ENCODE measurements at places on chromosomes 2 and 18. TPM values are rescaled to one million over a fixed set of nuclear protein-coding genes. Genes with fewer than 3 reads are reported as not detected.

Gene SERPINB12
- not detected for total RNA-seq

Gene C2orf66
- not detected for total RNA-seq

Gene ATP6V1C2
- total RNA-seq: 0.48 TPM

Gene STEAP3
- total RNA-seq: 23.3 TPM

Gene GPR55
- 16.1 TPM for total RNA-seq

Gene ANO7
- 89.4 TPM for total RNA-seq

Gene BOK
- total RNA-seq: 84.2 TPM

Gene SPAG16
- 30.8 TPM for total RNA-seq

- DNase-seq: no peak
Measured at GRCh38 chr2:19035238-19035637, 323.2 kb downstream of the OSR1 start.

DNA sequence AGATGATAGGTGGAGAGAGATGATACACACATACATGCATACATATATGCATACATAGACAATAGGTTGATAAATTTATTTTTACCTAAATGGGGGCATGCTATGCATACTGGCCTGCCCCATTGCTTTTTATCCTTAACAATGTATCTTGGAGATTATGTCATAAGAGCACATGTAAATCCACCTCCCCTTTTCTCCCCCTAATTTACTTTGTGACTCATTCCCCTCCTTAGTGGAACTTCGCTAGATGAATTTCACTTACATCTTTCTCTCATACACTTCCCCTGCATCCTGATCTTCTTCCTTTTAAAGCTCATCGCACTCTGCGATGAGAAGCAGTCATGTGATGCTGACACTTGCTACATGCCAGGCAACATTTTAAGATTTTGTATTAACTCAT, 223.6 kb downstream of the C1D start:
- no peak for DNase-seq

DNA sequence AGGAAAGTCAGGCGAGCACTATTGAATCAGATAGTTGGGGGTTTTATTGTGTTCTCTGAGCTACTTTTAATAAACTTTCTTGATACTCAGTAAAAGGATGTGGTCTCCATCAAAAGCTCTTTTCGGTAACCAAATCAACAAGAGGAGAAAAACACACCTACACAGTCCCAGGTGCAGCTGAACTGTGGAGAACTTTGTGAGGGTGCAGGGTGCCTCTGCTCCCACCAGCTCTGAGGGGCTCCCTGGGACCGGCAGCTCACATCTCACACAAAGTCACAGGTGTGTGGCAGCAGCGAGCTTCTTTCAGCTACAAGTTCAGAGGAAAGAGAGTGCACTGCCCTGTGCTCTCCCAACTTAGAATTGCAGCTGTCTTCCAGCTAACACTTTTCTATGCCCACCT, 650.4 kb downstream of the RNF144A start:
- peak; percentile 18 for DNase-seq

- no peak for DNase-seq
Measured at GRCh38 chr2:77161009-77161408, 361.2 kb downstream of the LRRTM4 start.

GRCh38 chr2:122480501-122481243, 725.2 kb downstream of the TSN start:
- DNase-seq: no peak

- DNase-seq: no peak
Measured at GRCh38 chr18:44590956-44591670, 89.6 kb upstream of the SETBP1 start.

GRCh38 chr2:31933066-31933465, 77.7 kb downstream of the MEMO1 start:
- DNase-seq: no peak

DNA sequence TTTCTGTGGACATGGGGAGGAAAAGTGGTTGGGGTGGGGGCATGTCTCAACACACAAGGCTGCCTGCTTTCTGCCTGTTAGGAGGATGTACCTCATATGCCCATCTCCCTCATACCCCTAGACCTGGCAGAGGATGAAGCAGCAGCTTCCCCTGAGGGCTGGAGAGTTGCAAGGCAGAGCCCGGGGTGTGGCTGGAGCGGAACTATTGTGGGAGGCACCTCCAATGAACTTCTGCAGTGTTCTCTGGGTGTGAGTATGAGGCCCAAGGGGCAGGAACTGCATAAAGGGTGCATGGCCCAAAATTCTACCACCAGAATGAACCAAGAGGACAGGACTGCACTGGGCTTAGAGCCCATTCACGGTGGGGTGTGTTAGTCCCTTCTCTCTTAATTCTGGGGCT, 296.3 kb upstream of the SIX2 start:
- DNase-seq: no peak

DNA sequence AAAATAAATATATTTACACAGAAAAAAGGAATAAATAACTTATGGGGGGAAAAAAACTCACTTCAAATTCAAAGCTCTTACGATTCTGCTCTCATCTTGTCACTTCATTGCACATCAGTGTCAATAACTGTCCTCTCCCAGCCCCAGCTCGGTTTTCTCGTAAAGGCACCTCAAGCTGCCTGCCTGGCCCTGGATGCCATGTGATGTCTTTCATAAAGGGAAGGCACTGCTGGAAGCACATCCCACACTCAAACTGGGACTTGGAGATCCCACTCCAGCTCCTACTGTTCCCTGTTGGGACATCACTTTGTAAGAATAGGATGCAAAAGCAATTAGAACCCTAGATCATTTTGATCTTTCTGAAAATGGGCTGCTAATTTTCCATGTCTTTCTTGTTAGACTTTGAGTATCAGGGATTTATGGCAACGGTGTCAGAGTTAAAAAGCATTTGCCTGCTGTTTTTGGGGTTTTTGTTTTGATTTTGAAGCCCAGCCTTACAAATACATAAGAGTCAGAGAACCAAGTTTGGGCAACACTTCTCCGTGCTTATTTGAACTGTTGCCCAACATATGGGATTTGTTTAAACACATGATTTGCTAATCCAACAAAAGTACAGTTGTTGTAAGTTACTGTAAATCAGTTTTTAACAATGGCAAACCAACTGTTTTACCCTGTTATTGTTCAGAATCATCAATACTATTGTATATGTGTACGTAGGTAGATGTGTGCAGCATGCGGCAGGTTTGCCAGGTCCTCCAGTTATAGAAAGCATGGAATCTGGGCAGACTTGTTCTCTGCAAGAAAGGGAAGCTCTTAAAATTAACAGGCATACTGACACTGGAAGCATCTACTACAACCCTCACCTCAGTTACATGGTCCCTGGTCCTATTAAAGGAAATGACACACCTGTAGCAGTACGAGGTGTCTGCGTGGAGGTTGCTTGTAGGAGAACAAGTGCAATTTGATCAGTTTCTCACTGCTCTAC, 20.6 kb downstream of the SERTAD2 start:
- no peak for DNase-seq

DNA sequence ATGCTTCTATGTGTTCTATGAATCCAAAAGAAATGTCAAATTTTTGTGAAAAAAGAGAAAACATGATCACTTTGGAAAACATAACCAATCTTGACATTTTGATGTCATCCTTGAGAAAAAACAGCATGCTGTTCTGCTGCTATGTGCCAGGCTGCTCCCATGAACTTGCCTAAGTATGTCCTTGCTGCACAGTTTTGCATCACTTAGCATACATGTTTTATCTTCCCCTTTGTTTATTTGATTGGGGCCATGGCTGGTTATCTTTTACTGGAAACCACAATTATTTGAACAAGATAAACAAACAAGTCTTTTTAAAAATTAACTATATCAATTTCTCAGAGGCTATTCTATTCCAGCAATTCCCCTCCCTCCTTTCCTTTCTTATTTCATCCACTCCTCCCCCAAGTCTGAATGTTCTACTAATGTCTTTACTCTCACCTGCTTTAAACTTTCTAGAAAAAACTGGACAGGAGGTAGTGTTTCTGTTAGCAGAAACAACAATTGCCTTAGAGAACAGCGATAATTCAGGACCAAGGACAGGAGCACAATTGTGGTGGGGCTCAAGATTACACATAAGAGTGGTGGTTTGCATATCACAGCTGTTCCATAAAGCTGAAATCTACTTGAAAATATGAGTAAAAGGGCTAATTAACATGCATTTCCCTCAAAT, 6.7 kb downstream of the AOX1 start:
- no peak for DNase-seq

- DNase-seq: peak; percentile 85
Measured at GRCh38 chr2:240876475-240877251, 8.0 kb downstream of the AGXT start.

DNA sequence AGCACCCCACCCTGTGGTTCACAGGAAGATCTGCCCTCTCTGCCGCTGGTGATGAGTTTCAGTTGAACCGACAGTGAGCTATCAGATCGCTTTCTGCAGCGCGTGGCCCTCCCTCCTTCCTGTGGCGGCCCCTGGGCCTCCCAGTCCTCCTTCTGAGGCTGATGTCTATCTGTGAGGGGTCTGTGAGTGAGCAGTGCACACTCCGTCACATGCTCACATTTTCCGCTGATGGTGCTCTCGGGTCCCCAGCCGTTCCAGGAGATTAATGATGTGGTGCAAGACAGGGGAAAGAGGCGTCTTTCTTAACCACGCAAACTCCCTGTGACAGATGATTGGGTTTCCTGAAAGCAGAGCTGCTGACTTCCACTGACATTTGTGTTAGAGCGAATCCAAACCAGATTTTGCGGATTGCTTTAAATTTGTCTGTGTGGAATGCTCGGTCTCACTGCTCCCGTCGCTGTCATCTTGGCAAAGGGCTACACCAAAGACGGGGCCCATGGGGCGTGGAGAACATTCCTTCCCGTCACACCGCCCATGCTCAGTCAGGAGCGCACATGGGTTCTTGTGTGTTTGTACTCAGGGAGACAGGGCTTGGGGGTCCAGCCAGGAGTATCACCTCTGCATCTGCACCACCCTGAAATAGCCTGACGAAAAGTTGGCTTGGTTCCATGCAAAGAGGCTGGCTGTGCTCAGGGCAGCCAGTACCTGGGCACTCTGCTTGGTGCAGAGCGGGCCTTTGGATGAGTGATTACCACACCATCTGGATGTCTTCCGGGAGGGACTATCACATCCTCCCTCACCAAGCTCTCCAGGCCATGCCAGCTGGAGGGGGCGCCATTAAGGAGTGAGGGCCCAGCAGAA, 154.7 kb upstream of the HS6ST1 start:
- DNase-seq: peak; percentile 17

DNA sequence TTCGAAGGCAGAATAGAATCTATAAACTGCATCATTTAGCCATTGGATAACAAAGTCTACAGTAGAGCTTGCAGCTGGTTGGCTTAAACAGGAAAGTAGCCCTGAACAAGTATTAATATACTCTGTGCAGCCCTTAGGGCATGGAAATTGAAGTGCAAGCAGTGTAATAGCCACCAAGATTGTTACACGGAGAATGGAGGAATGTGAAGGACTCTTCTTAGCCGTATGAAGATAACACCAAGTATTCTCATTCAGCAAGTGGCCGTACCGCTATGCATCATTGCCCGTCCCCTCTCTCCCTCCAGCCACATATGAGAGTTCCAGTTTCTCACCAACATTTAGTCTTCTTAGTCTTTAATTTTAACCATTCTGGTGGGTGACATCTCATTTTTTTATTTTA, 40.5 kb downstream of the ANKRD12 start:
- no peak for DNase-seq

GRCh38 chr2:126220331-126220730, 435.6 kb upstream of the GYPC start:
- no peak for DNase-seq

- no peak for DNase-seq
Measured at GRCh38 chr18:7879717-7880116, 312.6 kb downstream of the PTPRM start.

DNA sequence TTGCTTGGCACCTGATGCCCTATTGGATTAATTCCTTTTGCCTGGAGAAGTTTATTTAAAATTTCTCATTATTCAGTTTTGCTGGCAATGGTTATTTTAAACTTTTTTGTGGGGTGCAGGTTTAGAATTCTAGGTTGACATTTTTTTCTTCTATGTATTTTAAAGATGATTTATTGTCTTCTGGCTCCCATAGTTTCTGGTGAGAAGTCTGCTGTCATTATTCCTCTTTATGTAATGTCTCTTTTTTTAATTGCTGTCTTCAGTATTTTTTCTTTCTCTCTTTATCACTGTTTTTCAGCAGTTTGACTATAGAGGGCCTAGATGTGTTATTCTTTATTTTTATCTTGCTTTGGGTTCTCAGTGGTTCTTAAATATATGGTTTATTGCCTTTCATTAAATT, 182.2 kb upstream of the STON1 start:
- no peak for DNase-seq

GRCh38 chr2:112644155-112644932, 1.4 kb upstream of the SLC20A1 start:
- DNase-seq: peak; percentile 72

DNA sequence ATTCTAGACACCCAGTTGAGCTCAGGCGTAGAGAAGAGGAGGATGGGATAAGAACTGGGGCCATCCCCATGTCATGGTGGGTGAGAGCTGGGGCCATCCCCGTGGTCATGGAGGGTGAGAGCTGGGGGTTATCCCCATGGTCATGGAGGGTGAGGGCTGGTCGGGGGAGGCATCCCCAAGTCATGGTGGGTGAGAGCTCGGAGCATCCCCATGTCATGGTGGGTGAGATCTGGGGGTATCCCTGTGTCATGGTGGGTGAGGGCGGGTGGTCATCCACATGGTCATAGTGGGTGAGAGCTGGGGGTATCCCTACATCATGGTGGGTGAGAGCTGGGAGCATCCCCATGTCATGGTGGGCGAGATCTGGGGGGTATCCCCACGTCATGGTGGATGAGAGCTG, 52.5 kb downstream of the IL1RL2 start:
- DNase-seq: no peak

DNA sequence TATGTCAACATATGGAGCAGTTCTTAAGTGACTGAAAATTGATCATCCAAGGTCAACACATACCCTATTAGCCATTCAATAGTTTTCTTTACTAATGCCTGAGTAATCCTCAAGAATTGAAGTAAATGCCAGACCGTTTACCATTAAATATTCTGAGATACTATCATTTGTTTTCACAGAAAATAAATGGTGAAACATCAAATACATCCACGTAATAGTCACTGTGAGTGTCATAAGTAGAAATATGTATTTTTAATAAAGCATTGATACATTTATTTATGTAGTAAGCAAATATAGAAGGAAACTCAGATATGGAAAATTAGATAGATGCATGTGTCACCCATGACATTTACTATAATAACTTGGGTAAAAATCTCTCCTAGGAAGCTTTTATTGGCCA, 927.8 kb upstream of the NRXN1 start:
- no peak for DNase-seq

GRCh38 chr2:75053484-75054112, 95.2 kb downstream of the POLE4 start:
- DNase-seq: peak; percentile 9

DNA sequence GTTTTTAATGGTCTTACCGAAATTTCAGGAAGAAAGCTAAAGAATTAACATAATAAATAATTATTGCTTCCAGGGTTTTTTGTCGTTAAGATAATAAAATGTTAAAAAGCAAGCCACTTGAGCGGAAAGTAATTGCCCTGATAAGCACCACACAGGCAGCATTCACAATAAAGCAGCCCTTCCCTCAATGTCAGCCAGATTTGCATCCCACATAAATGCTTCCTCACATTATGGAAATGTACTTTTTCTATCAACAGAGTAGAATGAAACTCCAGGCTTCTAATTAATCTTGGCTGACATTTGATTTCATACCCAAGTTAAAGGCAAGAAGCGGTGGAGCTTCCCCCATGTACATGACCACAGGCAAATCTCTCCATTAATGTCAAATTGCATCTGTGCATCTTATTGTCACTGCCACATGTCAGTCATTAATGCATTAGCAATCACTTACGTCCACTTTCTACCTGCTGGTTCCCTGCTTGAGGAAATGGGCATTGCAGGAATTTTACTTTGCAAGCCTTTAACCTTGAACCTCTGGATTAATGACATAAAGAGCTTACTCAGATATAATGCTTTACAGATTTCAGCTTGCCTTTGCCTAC, 26.2 kb downstream of the PTPRM start:
- no peak for DNase-seq

GRCh38 chr2:165794536-165794928, 485 bp upstream of the GALNT3 start:
- DNase-seq: peak; percentile 69
